Naive B cell (primary cell): ENCODE measurements at places on chromosomes 6 and 20. TPM values are rescaled to one million over a fixed set of nuclear protein-coding genes. Genes with fewer than 3 reads are reported as not detected.

DNA sequence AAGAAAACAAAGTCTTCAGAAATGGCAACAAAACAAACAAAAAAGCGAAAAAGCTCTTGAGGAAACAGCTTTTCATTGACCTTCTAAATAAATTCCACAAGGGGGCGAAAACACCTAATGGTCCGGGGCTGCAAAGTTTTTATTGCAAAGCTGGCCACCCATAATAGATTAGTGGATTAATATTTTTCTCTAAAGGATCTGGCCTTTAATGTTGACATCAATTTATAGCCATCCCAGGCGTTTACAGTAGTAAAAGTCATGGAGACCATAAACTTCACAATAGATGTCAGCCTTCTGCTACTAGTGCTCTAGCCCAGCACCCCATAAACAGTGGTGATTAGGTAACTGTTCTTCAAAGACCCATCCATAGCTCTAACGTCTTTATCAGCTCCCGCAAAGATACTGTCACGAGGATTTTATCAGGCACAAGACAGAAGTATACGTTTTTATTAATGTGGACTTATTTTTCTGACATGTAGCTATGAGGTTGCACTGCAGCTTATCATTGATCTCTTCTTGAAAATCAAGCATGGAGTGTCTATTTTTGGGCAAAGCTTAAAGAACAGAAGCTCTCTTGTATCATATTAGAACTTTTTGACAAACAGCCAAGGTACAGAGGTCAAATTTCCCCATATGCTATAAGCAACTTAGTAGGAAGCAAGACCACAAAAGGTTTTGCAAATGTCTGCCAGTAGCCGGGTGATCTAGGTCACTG is 4.7 kb downstream of the CITED2 start:
- peak; percentile 36 for DNase-seq

- no peak for DNase-seq
These were observed 527 bp upstream of the DOK5 start for GRCh38 chr20:54474866-54475265.

- DNase-seq = no peak
These were observed 16.9 kb downstream of the RREB1 start for GRCh38 chr6:7124636-7125035.

DNA sequence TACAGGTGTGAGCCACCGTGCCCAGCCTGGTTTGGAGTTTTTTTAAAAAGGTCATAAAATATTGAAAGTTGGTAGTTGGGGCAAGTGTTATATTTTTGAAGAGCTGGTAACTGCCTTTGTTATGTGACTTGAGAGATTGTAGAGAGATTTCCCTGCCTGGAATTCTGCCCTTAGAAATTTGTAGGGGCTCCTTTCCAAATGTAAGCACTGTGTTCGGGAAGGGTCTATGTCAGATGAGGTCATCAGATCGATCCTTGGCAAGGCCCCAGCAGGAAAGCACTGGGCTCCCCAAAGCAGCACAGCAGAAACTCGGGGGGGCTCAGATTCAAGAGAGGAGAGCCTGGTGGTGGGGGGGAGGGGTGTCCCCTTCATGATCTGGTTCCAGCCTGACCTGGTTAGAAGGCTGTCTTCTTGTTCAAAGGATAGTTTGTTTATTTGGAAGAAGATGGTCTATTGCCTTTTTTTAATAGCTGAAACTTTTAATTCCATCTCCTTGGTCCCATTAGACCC is 220.2 kb downstream of the UST start:
- DNase-seq = no peak

Gene RPS6KA2
- 3.4 TPM for polyA plus RNA-seq

- no peak for DNase-seq
These were observed 53.2 kb downstream of the IRF4 start for GRCh38 chr6:444653-445275.

Gene ME1
- polyA plus RNA-seq = not detected

Gene HLA-DRB5
- polyA plus RNA-seq = 326 TPM

GRCh38 chr20:63508072-63508768 is 9.3 kb upstream of the EEF1A2 start:
- no peak for DNase-seq

Gene PTCRA
- 1.9 TPM for polyA plus RNA-seq

DNA sequence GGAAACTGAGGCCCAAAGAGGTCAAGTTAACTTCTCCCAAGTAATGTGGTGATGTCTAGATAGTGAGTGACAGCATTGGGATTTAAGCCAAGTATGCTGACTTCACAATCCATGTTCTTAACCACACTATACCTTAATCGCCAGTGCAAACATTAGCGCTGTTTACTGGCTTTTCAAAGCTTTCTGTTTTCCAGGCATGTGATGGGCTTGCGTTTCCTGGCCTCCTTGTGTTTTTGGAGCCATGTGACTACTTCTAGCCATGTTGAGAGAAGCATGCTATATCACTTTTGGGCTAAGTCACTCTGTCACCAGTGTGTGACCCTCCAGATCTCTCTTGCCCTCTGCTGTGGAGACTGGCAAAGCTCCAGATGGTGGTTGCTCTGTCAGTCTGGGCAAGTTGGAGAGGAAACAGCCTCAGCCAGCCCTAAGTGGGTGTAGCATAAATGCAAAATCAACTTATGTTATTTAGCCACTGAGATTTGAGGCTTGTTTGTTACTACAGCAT is 76.9 kb downstream of the ANKRD6 start:
- no peak for DNase-seq
